ENCODE measurements at places on chromosomes 3 and 15.

DNA sequence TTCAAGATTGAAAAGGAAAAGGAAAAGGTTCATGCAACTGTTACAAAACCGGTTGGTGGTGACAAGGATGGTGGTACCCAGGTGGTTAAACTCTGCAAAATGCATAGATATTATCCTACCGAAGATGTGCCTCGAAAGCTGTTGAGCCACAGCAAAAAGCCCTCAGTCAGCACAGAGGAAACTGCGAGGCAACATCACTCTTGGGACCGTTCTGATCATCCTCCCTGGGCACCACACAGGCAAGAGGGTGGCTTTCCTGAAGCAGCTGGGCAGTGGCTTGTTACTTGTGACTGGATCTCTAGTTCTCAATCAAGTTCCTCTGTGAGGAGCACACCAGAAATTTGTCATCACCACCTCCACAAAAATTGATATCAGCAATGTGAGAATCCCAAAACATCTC is 86.9 kb downstream of the PLCH1 start:
- no peak for DNase-seq

GRCh38 chr3:29255854-29256696 is 24.8 kb upstream of the RBMS3 start:
- DNase-seq = no peak

DNA sequence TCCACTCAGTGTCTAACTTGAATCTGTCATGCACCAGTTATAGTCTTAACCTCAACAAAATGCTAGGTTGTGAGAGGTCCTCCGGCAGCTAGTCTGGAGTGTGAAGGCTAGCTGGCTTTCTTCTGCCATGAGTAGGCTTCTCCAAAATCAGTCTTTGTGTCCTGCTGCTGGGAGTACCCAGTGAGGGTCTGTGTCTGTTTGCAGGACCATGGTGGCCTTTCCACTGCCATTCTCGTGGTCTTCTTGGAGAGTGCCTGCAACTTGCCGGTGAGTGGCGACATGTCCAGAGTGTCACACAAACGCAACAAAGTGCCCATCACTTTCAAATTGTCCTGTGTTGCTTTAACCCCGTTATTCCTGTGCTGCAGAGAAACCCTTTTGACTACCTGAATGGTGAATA is 34.0 kb downstream of the ESYT3 start:
- no peak for DNase-seq

DNA sequence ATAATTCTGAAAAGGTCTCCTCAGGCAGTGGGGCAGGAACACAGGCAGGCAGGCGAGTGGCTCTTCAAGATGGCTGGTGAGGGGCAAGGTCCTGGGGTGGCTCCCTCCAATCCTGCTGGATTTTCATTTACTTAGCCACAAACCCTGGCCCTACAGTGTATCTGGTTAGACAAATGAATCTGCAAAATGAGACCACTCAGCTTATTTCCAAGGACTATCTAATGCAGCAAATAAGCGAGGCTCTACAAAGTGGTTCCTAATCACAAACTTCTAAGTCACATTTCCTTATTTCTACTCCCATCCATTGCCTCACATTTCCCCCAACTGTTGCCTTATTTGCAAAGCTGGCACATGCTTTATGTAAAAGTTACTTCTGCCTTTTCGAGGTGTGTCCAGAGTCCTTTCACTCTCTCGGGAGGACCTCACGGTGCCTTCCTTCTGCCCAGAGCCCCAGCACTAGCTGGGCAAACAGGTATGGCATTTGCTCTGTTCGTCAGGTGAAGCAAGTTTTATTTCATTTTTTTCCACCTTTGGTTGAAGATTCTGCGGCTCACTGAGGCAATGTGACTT is 40.5 kb downstream of the CCDC12 start:
- DNase-seq = no peak

GRCh38 chr3:64030741-64031140 is 7.4 kb upstream of the PSMD6 start:
- peak; percentile 62 for DNase-seq

DNA sequence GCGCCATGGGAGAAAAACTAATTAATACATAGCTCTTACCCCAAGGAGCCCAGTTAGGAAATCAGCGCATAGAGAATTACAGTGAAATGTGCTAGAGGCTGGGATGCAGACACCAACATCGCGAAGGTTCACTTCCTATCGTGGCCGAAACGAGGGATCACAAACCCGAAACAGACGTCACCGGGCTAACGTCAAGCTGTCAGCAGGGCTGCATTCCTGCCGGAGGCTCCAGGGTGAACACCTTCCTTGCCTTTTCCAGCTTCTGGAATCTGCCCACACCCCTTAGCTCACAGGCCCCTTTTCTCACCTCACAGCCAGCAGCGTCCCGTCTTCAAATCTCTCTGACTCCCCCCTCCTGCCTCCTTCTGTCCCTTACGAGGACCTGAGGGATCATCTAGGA is 13.0 kb downstream of the GP5 start:
- DNase-seq = no peak

GRCh38 chr15:73950479-73950830 is 24.2 kb downstream of the LOXL1 start:
- DNase-seq = no peak

GRCh38 chr3:130838898-130839600 is 54.8 kb upstream of the ATP2C1 start:
- DNase-seq = no peak

DNA sequence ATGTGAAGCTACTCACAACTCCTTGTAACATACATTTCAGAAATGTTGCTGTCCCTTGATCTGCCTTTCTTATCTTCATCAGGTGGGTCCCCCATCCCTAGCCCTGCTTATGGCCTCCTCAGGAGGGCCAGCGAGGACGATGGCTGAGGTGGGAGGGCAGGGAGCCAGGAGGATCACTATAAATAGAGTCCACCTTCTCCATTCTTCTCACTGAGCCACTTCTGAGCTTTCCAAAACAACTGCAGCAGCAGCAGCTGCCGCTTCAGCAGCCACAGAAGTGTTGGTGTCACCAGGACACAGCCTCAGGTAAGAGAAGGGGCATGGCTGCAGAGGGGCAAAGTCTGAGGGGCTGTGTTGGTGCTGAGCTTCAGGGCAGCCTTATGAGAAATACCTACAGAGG is 53.5 kb downstream of the ANAPC13 start:
- DNase-seq = no peak

- DNase-seq = no peak
Observed at GRCh38 chr3:117059956-117060270, 350.3 kb downstream of the TUSC7 start.

GRCh38 chr3:39185326-39185958 is 7.0 kb downstream of the XIRP1 start:
- DNase-seq = no peak

GRCh38 chr3:4756855-4757574 is 222.2 kb upstream of the BHLHE40 start:
- no peak for DNase-seq

DNA sequence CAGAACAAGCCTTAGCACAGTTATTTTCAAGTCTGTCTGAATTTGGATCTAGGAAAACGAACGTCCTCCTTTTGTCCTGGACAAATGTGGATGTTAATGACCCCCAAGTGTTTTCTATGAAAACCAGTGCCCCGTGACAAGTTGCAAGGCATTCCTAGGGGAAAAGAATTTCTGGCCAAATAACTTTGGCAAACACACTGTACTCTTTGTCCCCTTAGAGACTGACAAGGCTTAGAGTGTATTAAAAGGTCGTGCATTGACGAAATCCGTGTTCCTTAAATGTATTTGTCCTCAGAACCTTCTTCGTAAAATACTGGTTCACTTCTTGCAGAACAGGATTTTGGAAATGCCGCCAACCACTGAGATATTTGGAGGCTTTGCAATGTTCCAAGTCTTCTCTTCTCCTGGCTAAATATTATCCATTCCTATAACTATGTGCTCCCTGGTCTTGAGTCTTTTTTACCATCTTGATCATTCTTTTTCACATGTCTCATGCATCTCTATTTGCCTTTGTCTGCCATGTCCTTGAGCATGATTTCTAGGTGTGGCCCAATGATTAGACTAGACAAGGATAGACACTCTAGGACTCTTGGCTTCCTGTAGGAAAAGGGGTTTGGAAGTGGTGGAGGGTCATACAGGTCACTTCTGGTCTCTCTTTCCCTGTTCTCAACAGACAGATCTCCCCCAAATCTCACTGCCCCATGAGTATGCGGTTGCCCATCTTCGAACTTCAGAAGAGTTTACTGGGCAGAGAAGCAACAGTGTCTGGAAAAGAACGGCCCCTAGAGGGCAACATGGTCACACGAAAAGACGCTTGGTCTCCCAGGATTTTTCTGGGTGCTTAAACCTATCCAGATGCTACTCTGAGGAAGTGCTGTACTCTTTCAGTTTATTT is 117.5 kb downstream of the EDEM1 start:
- no peak for DNase-seq

GRCh38 chr3:113186566-113186965 is 24.8 kb upstream of the BOC start:
- DNase-seq = no peak

- no peak for DNase-seq
Observed at GRCh38 chr3:24168977-24169376, 223.9 kb downstream of the NR1D2 start.

- DNase-seq = peak; percentile 42
Observed at GRCh38 chr3:146469150-146470017, at the start of gene PLSCR2. Gene PLSCR2, minus strand, starts transcription at chr3:146469561. Its CDS starts 9,657 bp downstream, at chr3:146459904.

DNA sequence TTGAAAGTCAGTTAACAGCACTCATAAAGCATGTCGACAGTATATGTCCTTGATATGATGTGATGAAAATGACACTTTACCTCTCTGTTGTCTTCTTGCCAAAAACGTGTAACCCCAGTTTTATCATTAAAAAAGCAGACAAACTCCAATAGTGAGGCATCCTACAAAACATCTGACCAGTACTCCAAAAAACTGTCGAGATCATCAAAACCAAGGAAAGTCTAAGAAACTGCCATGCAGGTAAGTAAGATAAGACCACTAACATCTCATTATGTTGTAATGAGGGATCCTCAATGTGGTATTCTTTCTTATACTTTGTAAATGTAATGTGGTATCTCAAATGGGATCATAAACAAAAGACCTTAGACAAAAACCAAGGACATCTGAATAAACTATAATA is 152.3 kb downstream of the NR1I2 start:
- DNase-seq = no peak

- DNase-seq = no peak
Observed at GRCh38 chr15:23857028-23857641, 170.0 kb upstream of the NDN start.

DNA sequence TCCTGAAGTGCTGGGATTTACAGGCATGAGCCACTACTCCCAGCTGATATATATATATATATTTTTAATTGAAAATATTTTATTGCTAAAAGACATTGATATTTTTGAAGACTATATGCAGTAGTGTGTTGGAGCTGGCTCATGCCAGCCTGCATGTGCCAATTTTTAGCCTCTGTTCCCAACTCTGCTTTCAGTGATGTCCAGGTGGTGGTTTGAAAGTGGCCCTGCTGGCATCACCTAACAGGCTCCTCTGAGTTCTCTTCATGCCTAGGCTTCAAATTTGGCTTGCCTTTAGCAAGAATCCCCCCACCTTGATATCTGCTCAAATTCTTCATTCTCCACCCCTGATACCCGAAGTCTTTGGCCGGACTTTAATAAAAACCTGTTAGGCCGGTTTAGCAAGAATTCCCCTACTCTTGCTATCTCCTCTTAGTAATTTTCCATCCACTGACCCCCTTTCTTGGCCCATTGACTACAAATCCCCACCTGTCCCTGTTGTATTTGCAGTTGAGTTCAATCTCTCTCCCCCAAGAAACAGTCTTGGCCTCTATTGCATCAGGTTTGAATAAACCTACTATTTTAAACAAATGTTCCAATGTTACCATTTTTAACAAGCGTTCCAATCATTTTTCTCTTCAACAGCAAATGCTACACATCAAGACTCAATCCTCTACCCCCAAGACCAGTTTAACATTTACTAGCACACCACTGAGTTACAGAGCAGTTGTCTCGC is 23.9 kb upstream of the CTSH start:
- DNase-seq = no peak

DNA sequence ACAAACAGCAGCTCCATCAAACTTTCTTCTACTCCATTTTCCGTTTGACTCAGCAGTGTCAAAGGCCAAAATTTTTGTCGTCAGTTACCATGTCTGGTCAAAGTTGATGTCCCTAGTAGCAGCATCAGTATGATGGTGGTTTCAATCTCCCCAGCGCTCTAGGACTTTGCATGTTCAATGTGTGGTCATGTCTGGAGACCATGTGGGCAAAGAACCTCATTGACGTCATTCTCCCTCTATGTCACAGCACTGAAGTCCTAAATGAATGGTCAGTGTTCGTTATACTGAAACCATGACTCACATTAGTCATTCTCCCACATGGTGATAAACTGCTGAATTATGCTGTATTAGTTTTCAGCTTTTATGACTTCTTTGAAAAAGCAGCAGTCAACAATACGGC is 23.2 kb downstream of the SHC4 start:
- no peak for DNase-seq

DNA sequence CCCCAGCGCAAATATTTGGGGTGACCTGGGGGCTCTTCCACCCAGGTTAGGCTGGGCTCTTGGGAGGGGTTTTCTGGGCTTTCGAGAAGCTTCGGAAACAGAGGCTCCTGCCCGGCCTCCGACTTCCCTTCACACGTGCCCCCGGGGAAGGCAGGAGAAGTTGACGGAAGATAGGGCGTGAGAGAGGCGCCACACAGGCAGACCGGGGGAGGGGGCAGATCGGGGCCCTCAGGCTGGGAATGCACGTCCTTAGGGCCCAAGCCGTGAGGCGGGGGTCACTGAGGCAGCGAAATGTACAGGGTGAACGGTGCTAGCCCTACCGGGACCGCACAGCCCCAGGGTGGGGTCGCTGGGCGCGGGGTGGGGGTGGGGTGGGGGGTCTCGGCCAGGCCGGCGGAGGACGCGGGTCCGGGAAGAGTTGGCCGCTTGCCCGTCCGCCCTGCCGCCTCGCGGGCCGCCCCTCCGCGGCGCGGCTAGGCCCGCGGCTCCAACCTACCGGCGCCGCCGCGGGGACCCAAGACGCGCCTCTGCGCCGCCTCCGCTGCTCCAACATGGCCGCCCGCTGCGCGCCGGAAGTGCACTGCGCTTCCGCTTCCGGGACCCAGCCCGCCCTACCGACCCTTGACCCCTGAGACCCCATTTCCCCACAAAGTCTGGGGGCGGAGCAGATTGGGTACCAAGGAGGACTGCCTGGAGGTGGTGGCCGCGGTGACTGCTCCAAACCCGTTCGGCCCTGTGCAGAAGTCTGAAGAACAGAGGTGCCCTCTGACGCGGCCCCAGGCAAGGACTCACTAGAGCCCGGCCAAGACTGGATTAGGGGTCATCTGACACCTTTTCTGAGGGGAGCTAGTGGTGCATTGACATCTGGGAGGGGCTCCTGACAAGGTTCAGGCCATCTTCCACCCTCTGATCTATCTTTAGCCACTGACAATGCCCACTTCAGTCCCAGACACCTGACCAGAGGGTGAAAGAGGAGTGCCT is at the start of gene CCDC71:
Gene CCDC71 (minus strand): TSS at position 561 of the 981 bp plus-strand sequence. CDS start 2,123 bp downstream, outside the sequence.
- peak; percentile 58 for DNase-seq

DNA sequence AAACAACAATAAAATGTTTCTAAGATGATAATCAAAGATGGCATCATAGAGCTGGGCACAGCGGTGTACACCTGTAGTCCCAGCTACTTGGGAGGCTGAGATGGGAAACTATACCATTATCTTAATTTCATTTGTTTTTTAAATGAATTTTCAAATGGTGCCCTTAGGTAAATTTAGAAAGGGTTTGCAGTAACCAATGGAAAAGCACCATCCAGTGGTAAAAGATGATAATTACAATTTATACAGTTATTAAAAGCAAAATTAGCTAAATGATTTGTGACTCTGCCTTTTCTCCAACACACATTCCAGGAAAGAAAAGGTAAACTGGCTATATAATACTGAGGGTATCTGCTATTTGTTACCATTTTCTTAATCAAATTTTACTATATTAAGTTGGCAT is 14.4 kb upstream of the ANKRD28 start:
- DNase-seq = no peak
